ENCODE measurements at places on chromosomes 16 and 17.

- DNase-seq = no peak
Measured at GRCh38 chr16:861446-861845, 60.9 kb upstream of the GNG13 start.

DNA sequence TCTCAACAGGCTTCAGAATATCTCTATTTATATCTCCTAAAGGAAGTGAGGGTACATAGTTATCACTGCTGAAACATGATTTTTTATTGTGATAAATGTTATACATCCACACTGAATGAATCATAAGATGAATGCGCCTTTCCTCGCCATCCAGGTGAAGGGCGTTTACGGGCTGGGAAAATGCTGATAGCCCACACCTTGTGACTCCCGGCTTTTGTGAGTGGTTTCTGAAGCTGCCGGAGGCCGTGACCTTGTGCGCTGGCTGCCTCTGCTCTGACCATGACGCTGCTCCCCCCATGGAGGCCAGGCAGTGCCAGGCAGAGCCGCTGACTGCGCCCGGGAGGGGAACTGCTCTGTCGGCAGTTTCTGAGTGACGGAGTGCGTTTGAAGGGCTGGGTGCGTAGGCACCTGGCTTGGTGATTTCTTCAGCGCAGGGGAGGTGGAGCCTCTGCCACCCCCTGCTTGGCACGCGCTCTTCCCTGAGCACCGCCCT lies 97.2 kb downstream of the RAP1GAP2 start:
- DNase-seq = no peak

DNA sequence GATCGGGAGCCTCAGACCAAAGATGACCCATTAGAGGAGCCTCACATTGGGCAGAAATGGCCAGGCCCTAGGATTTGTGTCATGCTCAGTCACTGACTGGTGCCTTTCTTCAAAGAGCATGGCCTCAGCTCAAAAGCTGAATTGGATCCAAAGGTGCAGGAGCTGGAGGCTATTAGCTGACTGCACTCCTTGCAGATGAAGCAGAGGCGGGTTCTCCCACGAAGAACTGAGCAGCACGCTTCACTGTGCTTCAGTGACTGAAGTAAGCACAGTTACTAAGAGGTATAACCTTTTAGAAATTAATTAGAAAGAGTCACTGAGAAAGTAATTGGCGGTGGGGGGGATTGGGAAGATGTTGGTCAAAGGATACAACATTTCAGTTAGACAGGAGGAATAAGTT lies 18.7 kb upstream of the COX10 start:
- no peak for DNase-seq

DNA sequence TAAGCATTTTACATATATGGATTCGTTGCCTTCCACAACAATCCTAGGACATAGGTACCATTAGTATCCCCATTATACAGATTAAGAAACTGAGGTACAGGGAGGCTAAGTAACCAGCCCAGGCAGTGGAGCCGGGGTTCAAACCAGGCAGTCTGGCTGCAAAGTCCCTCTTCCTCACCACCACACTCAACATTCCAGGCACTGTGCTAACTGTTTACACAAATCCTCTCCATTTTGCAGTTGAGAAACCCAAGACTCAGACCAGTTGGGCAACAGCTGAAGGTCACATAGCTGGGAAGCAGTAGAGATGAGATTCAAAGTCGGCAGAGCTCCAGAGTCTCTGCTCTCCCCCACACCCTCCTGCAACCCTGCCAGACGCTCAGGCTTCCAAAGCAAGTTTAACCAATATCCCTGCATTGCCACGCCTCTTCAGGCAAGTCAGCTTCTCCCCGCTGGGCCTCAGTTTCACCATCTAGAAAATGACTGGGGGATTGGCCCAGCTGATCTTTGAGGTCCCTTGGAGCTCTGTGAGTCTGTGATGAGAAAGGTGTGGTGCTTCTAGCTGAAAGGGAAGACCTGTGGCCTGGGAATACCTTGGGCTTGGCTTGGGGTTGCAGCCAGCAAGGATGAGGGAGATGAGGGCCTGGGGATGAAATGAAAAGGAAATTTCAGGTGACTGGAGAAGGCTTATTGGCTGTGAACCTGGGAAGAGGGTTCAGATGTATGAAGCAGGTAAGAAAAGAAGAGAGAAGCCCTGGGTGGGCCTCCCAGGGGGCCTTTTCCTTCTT lies 14.0 kb downstream of the CCR7 start:
- DNase-seq = no peak

GRCh38 chr17:11565591-11565990 lies 32.7 kb upstream of the DNAH9 start:
- DNase-seq = no peak
